ENCODE measurements at places on chromosomes 16 and 17.

GRCh38 chr17:11900041-11900476 lies 97.2 kb downstream of the ZNF18 start:
- no peak for DNase-seq

GRCh38 chr17:78362671-78363070 lies 2.8 kb upstream of the SOCS3 start:
- DNase-seq, result no peak

DNA sequence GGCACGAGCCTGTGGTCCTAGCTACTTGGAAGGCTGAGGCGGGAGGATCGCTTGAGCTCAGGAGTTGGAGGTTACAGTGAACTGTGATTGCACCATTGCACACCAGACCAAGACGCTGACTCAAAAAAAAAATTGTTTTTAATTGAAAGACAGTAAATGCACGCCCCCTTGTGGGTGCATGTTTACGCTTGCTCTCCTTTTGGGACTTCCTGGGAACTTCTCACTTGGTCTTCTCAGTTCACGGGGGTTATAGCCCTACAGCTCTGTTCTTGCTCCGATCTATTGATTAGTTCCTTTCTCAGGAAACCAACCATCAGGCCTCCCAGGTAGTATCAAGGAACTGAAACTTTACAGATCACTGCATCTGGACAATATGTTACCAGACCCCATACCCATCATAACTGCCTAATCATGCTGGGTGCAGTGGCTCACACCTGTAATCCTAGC lies 14.2 kb upstream of the RIPOR1 start:
- DNase-seq, result peak; percentile 81

DNA sequence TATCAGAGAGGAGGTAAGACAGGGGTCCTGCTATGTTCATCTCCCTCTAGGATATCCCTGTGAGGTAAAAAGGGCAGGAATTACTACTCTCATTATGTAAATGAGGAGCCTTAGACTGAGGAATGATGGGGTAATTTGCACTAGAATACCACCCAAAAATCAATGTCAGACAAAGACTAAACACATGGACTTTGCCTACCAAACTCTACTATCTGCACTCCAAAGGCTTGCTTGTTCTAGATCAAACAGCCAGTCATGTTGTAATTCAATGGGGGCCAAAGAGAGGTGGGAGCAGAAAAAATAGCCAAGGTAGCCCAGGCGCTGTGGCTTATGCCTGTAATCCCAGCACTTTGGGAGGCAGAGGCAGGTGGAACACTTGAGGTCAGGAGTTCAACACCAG lies 120.7 kb downstream of the LYRM1 start:
- DNase-seq, result no peak

Data from fibroblast of skin of scalp (primary cell).